GM18507 (cell line): ENCODE measurements at places on chromosomes 3 and 15.

GRCh38 chr3:195001961-195002861 is 268.7 kb downstream of the XXYLT1 start:
- peak; percentile 35 for DNase-seq

DNA sequence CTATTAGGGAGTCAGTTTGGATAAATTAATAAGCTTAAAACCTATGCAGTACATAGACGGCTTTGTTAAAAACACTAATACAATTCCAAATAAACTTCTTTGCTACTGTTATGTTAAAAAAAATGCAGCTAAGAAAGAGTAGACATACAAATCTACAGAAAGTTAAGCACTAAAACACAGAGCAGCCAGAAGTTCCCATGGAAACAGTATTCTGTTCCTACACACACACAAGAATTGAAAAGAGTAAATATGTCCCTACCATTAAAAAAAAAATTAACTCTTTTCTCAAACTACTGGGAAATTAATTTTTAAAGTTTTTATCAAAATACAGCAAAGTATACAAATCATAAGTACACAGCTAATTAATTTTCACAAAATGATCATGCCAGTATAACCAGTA is 71.6 kb downstream of the CLASP2 start:
- no peak for DNase-seq

DNA sequence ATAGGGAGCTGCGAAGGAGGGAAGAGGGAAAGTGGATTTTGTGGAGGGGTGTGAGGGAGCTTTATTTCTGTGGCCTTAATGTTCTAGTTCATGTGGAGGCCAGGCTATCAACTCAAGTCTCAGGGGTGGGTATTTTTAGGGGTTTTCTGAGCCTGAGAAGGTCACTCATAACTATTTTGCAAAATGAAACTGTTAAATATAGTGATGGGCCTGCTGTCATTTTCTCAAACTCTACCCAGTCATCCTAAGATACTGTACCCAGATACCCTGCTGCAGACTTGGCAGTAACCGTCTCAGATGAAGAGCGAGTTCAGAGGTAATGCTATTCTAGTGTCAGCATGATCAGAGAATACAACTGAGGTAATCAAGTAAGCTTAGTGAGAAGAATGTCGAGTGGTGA is 545.0 kb upstream of the TBL1XR1 start:
- DNase-seq, result no peak

GRCh38 chr3:116966649-116967048 is 257.1 kb downstream of the TUSC7 start:
- no peak for DNase-seq

- no peak for DNase-seq
Measured at GRCh38 chr3:187342255-187342654, 25.9 kb upstream of the RTP4 start.

DNA sequence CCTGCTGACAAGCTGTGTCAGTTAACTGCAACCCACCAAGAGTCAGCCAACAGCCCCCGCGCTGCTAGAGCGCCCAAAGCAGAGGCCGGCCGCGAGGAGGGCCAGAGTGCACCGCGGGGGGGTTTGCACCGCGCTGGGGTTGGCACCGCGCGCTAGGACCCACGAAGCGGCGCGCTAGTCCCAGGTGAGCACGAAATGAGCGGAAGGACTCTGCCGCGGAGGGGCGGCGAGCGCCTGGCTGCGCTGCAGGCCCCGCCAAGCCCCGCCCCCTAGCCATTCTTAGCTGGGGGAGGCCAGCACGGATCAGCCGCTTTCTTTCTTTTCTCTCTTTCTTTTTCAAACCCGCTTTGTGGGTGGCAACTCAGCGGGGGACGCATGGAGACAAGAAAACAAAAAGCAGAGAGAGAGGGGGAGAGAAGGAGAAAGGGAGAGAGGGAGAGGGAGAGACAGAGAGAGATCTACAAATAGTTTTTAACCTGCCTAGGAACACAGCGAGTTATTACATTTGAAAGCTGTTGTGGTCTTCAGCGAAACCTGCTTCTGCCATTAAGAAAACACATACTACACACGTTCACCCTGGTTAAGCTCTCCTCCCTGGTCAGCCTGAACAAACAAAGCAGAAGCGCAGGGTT is 6.9 kb upstream of the FOXB1 start:
- DNase-seq, result no peak

DNA sequence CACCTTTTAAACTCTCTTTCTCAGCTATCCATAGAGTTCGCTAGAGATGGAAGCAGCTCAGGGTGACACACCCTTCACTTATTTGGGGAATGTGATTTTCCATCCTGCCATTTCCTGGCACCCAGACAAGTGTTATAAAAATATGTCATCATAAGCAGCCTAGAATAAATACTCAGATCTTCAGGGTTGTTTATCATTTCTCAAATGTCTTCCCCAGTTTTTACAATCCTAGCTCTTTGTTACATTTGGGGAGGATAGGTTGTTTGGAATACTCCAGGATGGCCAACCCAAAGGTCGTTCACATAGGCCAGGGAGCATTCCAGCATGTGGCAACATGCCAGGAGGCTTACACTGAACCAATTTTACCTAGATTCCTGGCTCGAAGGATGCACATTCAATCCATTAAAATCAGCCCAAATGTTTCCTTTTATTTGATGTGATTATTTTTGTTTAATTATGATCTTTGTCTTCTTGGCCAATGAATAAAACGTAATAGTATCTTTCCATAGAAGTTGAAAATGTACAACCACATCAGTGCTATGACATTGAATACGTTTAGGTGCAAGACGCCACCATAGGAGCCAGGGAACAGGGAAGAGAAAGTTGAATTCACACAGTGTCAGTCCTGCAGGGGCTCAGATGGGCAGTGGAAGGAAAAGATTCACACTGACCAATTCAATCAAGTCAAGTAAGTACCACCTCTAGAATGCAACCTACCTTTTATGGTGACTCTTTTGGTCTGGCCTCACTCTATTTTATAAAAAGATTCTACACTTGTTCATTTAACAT is 537.7 kb upstream of the MDFIC2 start:
- DNase-seq, result no peak

- DNase-seq, result no peak
Measured at GRCh38 chr3:52242039-52242438, 3.1 kb upstream of the TWF2 start.

DNA sequence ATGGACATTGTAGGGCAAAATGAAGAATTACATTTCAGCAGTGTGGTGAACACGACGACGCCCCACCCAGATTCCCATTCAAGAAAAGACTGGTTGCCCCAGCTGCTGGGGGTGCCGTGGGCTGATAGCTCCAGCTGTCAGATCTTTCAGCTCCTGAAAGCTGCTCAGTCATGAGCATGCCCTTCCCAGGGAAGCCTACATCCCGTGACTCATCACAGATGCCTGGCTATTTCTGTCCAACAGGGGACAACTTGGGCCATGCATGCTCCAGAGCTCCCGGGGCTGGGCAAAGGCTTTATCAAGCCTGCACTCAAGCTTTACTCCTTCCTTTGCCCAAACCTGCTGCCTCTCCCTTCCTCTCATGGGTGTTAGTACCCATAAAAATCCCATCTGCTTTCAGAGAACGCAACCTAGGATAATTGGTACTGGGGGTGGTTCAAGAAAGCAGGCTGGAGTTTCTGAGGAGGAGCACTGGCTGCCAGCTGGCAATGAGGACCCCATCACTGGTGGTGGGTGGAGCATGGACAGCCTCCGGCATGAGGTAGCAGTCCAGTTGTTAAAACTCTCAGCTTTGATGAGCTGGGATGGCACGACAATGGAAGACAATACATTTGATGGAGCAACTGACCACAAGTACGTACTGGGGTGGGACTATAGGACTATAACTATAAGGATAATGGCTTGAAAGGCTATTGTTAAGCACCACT is 16.4 kb upstream of the ST8SIA2 start:
- DNase-seq, result no peak

DNA sequence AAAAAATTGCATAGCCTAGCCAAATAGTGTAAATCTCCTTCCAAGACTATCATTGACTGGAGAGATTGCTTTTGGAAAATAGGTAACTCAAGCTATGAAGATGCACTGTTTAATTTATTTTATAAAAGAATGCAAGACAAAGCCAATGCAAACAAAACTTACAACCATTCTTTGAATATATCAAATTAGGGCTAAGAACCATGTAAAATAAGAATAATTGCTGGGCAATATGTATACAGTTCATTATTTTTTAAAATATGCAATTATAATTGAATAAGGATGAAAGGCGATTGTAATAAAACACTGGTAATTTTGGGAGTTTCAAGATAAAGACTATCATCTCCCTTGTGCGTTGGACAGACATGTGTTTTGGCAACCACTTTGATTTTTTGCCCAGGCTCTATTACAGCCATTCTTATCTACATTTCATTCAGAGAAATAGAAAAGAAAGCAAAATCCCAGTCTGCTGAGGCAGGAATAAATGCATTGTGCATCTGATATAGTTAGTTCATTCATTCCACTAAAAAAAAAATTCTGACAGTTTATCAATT is 242.3 kb upstream of the ROBO1 start:
- DNase-seq, result no peak

DNA sequence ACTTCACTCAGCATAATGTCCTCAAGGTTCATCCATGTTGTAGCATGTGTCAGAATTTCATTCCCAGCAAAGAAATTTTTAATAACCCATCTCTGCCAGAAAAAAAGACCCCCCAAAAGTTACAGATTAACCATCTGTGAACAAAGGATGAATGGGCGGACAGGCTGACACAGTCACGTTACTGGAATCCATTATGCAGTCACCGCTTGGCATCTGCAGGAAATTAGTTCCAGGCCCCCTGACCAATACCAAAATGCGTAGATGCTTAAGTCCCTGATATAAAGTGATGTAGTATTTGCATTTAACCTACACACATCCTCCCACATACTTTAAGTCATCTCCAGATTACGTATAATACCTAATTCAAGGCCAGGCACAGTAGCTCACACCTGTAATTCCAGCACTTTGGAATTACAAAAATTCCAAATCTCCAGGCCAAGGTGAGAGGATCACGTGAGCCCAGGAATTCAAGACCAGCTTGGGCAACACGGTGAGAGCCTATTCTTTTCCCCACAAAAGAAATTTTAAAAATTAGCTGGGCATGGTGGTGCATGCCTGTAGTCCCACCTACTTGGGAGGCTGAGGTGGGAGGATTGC is 1.5 kb upstream of the SLC12A8 start:
- no peak for DNase-seq

- DNase-seq, result no peak
Measured at GRCh38 chr15:80414546-80415357, 10.6 kb downstream of the ARNT2 start.

GRCh38 chr15:96435022-96435421 is 104.5 kb downstream of the NR2F2 start:
- no peak for DNase-seq

- no peak for DNase-seq
Measured at GRCh38 chr15:40792394-40792793, 14.5 kb upstream of the ZFYVE19 start.

- no peak for DNase-seq
Measured at GRCh38 chr3:134300520-134300919, 49.9 kb upstream of the RYK start.

DNA sequence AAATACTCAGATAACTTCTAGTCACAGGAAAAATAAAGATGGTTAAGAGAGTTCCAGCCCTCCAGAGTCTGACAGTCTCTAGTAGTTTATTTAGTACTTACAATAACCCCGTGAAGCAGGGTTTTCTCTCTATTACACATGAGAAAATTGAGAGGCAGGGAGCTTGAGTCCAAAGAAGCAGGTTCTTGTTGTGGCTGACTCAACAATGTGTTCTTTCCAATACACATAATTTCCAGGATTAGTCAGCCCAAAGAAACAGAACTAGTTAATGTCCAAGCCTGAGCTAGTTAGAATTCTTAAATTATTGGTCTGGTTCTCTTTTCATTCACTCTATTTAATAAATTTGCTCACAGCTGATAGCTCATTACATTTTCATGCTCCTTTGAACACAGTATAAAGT is 49.9 kb downstream of the ALDH1A2 start:
- DNase-seq, result no peak

DNA sequence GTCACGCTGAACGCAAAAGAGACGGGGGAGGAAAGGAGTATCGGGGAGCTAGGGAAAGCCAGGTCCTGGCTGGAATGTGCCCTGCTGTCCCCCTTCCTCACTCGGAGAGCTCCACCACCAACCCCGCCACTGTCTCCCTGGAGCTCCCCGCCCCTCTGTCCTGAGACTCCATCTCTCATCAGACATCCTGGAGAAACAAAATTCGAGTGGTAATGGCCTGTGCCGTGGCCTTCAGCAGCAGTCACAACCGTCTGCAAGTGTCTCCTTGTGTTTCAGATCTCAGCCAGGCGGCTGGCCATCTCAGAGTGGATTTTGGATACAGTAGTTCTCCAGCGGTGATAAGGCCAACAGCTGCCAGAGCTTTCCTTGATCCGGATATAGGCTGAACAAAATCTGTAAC is 76.9 kb downstream of the OCA2 start:
- DNase-seq, result no peak

DNA sequence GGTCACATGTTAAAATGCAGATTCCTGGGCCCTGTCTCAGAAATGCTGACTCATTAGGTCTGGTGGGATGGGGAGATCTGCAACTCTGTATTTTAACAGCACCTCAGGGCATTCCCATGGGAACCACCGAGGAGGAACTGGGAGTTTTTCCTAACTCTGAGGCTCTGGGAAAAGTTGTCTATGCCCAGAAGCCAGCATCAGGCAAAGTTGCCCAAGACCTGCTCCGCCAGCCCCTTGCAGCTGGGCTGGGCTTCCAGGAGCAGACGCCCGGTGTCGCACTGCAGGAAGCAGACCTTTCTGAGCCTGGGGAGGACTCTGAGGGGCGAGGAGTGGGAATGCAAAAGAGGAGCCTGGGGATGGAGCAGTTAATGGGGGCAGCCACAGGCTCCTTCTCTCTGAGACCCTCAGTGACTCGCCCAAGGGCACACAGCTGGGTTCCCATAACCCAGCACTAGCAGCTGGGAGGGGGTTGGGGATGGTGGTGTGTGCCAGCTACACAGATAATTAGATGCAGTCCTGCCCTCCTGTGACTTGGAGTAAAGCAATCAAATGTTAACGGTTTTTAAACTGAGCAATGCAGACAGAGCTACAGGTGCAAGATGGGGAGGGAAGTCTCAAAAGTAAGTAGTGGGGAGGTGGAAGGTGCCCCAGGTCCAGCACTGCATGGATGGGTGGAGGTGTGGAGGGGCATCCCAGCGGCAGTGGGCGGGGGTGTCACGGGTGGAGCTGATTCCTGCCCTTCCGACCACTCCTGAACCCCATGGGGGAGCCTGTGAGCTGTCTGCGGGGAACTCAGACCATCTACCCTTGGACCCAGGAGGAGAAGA is 100.4 kb downstream of the LSM3 start:
- no peak for DNase-seq

DNA sequence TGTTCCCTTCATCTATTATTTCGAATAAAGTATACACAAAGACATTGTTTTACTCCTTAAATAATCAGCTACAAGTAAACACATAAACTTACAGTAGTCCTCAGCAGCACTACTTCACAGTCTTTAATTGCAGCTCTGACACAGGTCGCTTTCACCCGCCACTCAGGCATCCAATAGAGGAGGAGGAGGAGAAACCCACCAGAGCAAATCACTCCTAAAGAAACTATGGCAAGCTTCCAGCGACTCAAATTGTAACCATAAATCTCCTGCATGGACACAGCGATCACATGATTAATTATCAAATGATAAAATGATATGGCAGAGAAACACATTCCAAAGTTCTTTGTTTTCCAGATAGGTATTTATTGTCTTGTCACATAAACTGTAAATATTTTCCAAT is 26.2 kb downstream of the ATP13A3 start:
- no peak for DNase-seq

GRCh38 chr3:55044486-55044885 is 116.6 kb upstream of the LRTM1 start:
- DNase-seq, result no peak

- no peak for DNase-seq
Measured at GRCh38 chr3:140292170-140292569, 357.2 kb downstream of the CLSTN2 start.
